ENCODE measurements at places on chromosomes 1 and 21.

GRCh38 chr1:236284291-236284721 lies 2.5 kb upstream of the ERO1B start:
- DNase-seq = no peak

- DNase-seq = no peak
Measured at GRCh38 chr1:100485855-100486258, 52.1 kb upstream of the GPR88 start.

DNA sequence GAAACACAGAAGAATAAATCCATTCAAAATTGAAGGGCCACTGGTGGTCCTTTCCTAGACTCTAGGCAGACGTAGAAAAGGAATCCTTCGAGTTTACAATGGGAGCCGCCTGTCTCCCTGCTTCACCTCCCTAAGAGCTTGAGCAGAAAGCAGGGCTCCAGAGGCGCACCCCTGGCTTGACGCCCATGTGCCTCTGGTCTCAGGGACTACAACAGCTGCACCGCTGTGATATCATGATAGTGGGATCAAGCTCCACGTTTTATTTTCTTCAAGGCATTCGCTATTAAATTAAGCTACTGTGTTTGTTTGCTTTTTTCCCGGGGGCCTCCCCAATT lies 403 bp upstream of the C1orf122 start:
- no peak for DNase-seq

GRCh38 chr21:44957901-44958451 lies 18.1 kb downstream of the SLX9 start:
- DNase-seq = no peak

DNA sequence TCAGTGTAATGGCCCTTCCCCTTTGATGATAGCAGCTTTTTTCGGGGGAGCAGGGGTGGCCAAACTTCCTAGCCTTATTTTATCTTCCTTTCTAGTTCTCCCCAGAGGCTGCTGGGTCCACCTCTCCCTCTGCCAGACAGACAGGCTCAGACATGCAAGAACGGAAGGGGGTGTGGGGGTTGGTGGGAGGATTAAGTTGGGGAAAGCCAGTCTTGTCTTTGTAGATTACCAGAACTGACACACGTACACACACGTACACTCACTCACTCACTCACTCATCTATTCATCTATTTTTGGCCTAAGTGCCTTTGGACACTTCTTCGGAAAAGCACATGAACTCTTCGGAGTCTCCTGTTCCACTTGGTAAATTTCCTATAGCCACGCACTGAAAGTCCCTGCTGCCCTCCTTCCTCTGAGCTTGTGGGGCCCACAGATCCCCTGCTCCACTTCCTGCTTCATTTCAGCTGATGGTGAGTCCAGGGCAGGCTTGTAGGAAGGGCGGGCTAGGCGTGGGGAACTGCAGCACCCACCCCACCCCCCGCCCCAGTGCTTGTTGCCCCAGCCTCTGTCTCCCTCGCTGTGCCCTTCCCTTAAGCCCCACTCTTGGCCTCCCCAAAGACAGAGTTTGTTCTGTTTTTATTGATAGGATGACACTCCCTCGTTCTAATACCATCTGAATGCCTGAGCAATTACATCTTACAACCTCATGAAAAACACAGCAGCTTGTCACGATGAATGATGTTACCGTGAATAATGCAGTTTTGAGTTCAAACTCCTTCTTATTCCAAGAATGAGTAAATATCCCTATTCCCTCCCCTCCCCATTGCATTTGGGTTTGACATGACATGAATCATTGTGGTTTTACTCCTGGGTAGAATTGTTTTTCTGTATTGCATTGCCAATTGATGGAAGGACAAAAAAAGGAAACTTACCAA lies 60.7 kb upstream of the ATP5PO start:
- DNase-seq = peak; percentile 40

DNA sequence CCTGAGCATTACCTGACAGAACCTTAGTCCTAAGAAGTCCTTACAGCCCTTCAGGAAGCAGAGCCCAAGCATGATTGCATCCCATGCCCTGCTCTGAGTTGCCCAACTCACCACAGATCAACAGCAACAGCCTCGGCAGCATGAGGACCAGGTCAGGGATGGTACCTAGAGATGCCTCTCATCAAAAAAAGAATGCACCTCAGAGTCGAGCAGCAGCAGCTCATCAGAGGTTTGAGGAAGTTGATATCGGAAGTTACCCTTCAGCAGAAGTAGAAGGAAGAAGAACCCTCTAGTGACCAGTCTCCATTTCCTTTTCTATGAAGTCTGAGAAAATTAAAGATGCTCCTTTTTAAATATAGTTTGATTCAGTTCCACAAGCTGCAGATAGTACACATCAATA lies at the start of gene FCRL1:
FCRL1 (minus strand) TSS at position 225 of the 400 bp plus-strand sequence; CDS start at position 142, 83 bp downstream.
- DNase-seq = no peak

DNA sequence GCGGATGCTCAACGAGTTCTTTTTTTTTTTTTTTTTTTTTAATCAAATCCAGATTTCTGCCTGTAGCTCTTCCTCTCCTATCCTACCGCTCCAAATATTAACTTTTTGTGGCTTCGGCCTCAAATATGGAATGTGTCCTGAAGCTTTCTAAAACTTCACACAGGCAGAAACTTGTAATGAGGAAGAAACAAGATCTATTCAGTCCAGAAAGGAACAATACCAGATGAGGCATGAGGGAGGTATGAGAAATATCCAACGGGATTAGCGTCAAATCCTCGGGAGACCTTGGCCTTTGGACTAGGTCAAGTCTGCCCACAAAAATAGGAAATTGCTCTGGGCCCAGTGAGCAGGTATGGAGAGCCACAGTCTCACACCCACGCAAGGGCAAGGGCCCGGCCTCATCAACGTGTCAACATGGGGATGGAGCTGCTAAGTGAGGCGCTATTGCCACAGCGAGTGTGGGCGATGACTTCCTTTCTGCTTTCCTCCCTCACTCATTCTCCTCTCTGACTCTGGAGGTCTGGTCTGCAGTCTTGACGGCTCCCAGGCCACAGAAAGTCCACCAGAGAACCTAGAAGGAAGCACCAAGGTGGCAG lies 66.6 kb downstream of the BCAR3 start:
- no peak for DNase-seq

DNA sequence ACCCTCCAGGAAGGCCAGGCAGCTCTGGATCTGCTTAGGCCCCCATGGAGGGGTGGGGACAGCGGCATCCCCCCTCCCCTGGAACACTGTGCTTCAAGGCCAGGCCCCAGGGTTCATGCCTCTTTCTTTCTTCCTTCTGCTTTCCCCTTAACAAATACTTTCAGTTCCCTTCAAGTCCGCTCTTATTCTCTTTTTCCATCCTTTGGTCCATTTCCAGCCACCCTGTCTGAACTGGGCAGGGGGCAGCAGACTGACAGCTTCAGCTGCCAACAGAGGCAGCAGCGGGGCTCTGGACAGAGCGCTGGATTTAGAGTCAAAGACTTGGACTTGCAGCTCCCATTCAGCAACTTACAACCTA lies 1.1 kb upstream of the CD244 start:
- DNase-seq = no peak

DNA sequence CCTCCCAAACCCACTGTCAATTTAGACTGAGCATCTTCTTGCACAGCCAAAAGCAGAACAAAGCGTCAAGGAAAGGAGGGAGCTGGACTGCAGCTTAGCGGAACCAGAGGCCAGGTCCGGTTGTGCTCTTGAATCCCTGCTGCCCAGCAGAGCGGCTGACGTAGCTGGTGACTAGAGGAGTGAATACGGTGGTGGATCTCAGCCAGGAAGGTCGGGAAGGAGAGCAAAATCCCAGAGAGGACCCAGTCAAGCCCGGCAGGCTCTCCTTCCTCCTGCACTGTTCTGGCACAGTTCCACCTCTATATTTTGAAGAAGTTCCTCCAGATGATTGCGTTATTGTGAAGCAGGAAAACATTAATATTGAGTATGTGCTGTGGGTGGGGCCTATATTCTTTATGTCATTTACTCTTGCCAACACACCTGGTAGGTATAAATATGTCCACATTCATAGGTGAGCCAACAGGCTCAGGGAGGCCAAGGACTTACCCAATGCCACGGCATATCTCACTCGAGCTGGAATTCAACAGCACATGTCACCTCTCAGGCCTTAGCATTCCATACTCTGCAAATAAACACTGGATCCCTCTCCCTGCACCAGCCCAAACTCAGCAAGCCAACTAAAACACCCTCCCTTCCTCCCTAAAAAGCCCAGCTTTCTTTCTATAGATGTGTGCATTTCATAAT lies 23.6 kb upstream of the ABCB10 start:
- DNase-seq = no peak

DNA sequence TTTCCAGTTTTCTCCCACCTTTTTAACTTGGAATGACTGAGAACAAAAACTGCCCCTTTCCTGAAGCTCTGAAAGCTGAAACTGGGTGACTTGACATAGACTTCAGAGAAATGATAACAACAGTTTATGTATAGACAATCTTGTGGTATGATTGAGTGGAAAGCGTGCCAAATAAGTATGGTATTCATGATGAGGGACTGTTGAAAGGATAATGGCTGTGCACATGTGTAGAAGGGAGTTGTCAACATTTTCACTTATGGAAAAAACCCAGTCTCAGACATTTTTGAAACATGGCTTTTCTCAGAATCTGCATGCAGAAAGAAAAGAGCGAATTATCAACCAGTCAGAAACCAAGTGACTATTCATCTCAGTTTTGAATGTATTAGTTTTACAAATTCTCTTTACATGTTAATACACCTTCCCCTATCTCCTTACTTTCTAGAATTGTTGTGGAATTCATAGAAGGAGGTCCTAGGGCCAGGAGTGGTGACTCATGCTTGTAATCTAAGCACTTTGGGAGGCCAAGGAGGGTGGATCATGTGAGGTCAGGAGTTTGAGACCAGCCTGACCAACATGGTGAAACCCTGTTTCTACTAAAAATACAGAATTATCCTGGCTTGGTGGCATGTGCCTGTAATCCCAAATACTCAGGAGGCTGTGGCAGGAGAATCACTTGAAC lies 261.2 kb downstream of the S1PR1 start:
- DNase-seq = no peak

- no peak for DNase-seq
Measured at GRCh38 chr1:204971517-204972336, 71.3 kb upstream of the CNTN2 start.

DNA sequence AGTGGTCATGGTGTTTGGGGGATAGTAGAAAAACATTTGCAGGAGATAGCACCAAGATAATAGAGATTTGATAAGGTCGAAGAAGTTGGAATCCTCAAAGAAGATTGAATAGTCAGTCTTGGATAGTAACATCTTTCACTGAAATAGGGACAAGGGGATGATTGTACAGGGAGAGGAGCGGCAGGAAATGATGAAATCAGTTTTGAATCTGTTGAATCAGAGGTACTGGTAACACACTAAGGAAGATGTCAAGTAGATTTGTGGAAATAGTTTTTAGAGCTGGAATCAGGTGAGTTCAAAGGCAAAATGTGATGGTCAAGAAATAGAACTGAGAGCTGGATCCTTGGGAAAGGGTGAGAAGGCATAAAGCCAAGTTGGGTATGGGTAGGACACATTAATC lies 26.5 kb downstream of the CAP1 start:
- no peak for DNase-seq

- peak; percentile 20 for DNase-seq
Measured at GRCh38 chr1:40143891-40144575, 17.2 kb upstream of the RLF start.

GRCh38 chr1:75787524-75787923 lies 1.5 kb downstream of the RABGGTB start:
- no peak for DNase-seq

GRCh38 chr1:71473331-71473730 lies 392.5 kb upstream of the ZRANB2 start:
- no peak for DNase-seq

All from T-helper 22 cell (primary cell).